ENCODE measurements at places on chromosomes 2 and 18.

- no peak for DNase-seq
Observed at GRCh38 chr18:32469190-32469651, 1.5 kb downstream of the GAREM1 start.

- DNase-seq = no peak
Observed at GRCh38 chr18:74942319-74942910, 266.5 kb downstream of the PTGR3 start.

DNA sequence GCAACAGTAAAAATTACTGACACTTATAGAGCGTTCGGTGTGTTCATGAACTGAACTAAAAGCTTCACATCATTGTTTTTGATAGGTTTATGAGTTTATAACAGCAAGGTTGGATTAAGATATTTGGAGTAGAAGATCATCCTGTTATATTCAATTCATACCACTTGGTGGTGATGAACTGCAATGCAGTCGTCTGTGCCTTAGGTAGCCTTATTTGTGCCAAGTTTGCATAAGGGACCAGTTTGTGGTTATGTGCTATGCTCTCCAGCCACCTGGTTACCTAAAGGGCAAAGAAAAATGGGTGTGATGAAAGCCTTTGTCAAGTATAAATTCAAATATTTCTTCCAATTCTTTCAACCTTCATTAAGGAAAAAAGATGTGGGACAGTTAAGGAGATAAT, 150.9 kb upstream of the KCNH7 start:
- no peak for DNase-seq

DNA sequence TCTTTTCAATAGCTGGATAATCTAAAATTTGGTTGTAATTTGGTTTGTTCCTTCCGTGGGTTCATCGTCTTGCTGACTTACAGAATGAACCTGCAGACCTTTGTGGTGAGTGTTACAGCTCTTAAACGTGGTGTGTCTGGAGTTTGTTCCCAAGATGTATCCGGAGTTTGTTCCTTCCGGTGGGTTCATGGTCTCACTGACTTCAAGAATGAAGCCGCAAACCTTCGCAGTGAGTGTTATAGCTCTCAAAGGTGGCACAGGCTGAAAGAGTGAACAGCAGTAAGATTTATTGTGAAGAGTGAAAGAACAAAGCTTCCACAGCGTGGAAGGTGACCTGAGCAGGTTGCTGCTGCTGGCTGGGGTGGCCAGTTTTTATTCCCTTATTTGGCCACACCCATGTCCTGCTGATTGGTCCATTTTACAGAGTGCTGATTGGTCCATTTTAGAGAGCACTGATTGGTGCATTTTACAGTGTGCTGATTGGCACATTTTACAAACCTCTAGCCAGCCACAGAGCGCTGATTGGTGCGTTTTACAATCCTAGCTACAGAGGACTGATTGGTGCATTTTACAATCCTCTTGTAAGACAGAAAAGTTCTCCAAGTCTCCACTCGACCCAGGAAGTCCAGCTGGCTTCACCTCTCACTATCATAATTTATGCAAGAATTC, 16.6 kb downstream of the RALB start:
- no peak for DNase-seq

DNA sequence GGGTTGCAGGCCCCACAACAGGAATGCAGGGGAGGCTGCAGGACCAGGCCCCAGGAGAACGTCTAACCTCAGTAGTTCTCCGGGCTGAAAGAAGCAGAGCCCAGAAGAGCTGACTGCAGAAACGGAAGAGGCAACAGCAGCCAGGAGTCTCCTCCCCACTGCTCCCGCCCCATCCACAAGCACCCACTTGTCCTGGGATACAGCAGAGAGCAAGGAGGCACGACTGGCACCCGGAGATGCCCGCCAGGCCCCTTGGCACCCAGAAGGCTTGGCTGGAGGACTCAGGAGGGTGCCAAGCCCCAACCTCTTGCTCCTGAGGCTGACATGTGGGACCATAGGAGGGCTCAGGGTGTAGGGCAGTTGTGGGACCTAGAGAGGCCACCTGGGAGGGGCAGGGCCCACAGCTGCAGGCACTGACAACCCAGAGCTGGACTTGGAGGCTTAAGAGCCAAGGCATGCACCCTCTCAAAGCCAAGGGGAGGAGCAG, 29.0 kb upstream of the TNS1 start:
- no peak for DNase-seq

DNA sequence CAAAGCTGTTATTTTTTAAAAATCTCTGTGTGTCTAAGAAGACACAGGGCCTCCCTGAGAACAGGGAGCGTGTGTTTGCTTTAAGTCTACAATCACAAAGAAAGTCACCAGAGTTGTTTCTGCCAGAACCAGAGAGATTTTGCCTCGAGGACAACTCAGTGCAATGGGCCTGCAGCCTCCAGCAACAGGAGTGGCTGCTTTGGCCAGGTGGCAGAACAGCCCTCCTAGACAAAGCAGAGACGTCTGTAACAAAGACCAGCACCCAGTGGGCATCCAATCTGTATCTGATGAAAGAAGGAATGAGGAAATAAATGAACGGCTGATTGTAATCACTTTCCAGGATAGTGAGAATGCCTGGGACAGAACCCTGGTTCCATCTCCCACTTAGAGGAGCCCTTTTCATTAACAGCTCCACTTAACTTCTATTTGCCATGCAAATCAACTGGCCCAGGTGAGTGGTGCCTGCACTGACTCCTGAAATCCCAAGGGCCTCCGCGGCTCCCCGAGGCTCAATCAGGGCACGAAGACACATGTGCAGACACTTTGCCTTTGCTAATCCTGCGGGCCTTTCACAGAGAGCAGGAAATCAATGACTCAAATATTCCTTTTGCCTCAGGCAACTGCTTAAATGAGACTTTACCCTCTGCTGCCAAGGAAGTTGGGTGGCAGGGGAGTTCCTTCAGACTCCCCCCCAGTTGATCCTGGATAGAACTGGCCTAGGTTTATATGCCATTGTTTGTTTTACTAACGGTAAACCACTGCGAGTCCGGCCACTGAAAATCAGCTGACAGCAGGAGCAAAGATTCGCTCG, 146.5 kb downstream of the CABLES1 start:
- DNase-seq = peak; percentile 35

DNA sequence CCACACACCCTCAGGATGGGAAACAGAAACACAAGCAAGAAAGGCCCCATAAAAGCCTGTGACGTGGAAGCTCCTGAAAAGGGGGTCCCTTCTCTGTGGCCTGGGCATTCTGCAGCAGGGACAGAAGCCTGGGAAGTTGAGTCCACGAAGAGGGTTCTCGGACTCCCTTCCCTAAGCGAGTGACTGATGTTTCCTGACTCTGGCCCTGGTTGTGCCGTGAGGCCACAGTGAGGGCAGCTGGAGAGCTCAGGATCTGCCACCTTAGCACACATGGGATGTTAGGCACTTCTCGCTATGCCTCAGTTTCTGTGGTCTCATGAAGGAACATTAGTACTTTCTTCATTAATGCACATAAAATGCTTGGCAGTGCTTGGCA, 87.2 kb upstream of the ZFP36L2 start:
- DNase-seq = no peak

DNA sequence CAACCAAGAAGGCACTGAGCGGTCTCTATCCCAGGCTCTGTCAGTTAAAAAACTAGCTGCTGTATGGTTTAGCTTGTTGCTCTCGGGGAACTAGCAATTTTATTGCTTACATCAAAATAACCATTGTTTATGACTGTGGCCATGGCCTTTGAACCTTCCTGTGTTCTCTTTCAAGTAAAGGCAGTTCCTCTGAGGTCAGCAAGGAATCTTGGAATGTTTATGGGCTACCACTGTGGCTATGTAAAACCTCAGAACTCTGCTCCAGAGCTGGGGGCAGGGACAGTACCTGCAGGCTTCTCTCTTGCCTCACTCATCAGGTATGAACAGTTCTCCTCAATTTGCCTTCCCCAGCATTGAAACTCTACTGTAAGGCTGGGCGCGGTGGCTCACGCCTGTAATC, 416.0 kb upstream of the NETO1 start:
- DNase-seq = peak; percentile 19

- peak; percentile 6 for DNase-seq
Observed at GRCh38 chr18:50401888-50402287, 27.0 kb downstream of the SKA1 start.

DNA sequence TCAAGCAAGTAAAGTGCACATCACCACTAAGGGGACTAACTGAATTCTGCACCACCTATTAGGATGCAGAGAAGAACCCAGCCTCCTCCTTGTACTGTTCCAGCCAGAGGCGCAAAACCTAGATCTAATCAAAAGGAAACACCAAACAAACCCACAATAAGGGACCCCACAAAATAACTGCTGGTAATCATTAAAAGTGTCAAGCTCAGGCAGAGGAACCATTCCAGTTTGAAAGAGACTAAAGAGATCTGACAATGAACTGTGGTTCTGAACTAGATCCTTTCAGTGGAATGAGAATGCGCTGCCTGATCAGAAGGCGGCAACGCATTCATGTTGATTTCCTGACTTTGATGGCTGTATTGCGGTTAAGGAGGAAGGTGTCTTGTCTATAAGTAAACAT, 16.8 kb downstream of the HDLBP start:
- DNase-seq = no peak

GRCh38 chr18:28114472-28114871, 62.5 kb downstream of the CDH2 start:
- peak; percentile 80 for DNase-seq

DNA sequence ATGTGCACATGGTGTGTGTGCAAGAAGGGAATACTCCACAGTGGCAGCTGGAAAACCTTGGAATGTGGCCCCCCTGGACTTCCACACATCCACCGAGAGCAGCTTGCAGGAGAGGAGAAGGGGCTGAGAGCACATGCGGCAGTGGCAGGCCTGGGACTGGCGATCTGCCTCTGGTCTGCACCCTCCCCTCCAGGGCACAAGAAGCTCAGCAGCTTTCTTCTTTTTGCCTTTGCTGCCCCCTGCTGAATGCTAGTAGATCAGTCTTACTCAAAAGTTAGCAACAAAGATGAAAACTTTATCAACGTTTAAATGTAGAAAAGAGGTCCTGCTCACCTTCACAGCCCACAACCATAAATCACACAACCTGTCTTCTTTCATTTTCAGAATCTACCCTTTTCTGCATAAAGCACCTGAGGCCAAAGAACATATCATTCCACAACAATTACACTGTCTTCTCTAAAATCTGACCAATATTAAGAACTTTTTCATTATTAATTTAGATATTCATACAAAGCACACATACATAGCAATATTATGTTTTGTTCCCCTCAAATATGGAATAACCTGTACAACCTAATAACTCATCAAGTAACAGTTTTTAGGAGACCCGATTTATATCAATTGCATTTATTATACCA, 34.6 kb downstream of the TGFBRAP1 start:
- DNase-seq = peak; percentile 81

DNA sequence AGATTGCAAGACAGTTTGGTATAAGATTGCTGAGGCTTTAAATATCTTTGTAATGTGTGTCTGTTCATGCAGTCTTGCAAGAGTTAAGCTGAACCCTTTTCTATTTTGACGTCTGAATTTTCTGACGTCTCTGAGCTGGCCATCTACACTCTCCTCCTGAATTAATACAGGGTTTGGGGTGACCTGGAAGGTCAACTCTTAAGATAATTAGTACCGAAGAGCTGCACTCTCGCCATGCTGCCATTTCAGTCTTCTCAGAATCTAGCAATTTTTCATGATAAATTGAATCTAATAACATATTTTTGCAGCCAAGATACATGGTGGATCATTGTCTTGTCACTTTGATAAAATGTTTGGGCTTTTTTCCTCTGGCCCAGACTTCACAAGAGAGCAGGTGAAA, 1245.2 kb upstream of the CELF4 start:
- no peak for DNase-seq

- DNase-seq = no peak
Observed at GRCh38 chr2:129733579-129733978, 245.9 kb upstream of the RAB6C start.

DNA sequence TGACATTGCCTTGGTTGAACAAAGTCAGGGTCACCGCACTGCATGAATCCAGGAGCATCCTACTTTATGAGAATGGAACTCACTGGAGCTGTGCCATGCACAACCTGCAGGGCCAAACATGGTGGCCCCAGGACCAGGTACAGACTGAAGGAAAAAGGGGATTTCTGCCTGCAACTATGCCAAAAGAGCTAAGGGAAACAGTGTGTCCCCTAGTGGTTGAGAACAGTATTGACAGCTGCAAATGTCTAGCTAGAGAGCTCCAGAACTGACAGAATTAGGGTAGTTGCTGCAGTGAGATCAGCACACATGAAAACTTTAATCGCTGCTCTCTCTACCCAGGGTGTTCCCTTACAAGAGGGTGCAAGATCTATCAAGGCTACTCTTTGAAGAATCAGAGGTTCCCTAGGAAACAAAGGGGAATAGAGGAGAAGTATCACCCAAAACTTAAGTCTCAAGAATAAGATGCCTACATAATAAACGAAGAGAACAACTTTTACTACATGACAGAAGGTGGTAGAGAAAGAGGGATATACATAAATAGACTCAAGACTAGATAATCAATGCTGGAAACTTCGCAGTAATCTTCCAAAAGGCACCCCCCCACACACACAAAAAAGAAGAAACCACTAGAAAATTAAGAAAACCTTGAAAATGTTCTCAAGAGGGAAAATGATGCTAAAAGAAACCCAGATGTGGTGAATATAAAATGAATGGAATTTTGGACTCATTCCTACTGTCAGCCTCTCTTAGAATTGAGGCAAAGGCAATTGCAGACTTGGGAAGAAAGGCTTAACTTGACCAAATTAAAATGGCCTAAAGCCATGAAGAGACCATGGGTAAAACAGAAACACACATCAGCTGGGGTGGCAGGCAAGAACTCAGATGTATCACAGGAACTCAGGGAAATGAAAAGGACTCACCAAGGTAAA, 43.6 kb upstream of the IHH start:
- peak; percentile 57 for DNase-seq

GRCh38 chr2:148643421-148643820, 1.1 kb upstream of the EPC2 start:
- DNase-seq = no peak

GRCh38 chr2:201622306-201622970, 20.9 kb downstream of the TMEM237 start:
- no peak for DNase-seq

GRCh38 chr2:176814274-176814673, 398.3 kb upstream of the HNRNPA3 start:
- DNase-seq = no peak

DNA sequence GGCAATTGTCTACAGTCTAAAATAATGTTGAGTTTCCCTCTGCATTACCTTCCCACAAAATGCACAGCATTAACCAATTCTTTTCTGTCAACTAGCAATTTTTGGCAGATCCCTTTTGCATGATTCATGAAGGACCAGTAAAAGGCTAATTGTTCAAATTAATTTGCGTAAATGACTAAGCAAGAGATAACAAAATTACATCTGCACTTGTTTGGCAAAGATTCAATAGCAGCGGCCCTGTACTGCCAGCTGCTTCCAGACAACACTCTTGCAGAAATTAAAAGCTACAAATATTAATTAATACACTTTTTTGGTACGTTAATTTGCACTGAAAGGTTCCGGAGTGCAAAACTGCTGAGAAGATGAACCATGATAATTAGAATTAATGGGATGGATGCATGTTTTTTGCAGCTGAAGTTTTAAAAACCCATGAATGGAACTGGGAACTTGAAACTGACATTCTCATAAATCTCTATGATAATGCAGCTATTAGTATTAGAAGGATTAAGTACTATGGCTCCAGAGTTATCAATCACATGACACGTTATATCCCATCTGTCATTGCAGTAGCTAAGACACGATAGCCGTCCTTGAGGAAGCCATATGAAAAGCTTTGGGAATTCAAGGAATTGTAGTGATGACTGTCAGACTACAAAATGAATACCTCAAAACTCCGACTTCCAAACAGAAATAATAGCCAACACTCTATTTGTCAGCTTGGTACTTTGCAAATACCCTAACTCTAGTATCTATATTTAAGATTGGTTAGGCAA, 1268.3 kb upstream of the ACVR2A start:
- peak; percentile 19 for DNase-seq

GRCh38 chr18:60259052-60259681, 113.4 kb downstream of the MC4R start:
- peak; percentile 18 for DNase-seq

Data from fibroblast of upper back skin (primary cell).